ENCODE measurements at places on chromosomes 1 and 21.

GRCh38 chr1:183769956-183770815 is 34.7 kb upstream of the RGL1 start:
- DNase-seq: no peak

- no peak for DNase-seq
Observed at GRCh38 chr1:245370905-245371581, 216.3 kb downstream of the KIF26B start.

DNA sequence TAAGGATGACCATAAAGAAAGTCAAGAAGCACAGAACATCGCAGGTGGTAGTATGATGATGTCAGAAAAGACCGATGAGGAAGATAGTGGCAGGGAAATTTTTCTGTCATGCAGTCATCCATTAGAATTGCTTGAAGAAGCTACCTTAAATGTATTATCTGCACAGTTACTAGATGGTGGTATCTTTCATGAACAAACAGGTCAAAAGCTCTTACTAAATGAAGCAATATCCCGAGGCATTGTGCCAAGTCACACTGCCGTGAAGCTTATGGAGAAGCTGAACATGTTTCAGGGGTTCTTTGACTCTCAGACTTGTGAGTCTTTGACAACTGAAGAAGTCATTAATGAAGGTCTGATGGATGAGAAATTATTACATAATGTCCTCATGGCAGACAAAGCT is 128.8 kb downstream of the MACF1 start:
- DNase-seq: no peak

DNA sequence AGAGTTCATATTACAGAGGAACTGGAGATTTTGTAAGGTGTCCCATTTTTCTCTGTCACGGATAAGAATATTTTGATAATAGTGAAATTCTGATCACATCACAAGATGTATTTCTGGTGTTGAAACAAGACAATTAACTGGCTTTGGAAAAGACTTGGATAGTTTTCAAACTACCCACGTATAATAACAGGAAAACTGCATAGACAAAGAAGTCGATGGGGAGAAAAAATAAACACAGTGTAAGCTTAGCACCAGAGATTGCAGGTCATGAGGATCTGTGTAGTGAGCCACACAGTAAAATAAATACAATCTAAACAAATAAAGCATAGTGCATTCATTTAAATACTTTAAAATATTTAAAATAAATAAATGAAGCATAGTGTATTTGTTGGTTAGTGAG is 452.3 kb upstream of the ADAMTS5 start:
- no peak for DNase-seq

DNA sequence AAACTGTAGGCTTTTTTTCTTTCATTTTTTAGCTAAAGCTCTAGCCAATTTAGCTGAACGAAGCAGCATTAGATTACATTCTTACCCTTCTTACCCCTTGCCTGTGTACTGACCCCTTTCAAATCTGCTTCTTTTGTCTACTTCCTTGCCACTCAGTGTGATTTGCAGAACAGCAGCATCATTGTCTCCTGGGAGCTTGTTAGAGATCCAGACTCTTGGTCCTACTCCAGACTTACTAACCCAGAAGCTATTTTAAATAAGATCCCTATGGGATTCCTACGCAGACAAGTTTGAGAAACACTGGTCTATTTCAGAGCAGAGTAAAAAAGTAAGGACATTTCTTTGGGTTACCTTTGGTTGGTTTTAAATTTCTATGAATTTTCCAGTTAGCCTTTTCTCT is 13.8 kb downstream of the LRRC39 start:
- no peak for DNase-seq

DNA sequence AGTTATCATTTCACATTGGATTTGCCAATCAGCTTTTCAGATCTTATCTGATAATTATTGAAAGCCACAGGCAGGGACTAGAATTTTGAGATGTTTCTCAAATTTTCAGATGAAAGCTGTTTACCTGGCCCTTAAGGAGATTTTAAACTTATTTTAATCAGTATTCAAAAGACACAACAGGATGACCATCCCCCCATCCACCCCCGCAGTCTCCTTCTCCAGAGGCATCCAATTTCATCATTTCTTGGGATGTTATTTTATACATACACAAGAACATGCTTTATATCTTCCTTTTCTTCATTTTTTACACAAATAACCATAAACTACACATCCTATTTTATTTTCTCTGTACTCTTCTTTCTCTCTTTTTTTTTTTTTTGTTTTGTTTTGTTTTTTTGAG is 470.9 kb downstream of the SMYD3 start:
- DNase-seq: no peak

- DNase-seq: no peak
Observed at GRCh38 chr1:220370041-220370700, 97.9 kb upstream of the RAB3GAP2 start.

DNA sequence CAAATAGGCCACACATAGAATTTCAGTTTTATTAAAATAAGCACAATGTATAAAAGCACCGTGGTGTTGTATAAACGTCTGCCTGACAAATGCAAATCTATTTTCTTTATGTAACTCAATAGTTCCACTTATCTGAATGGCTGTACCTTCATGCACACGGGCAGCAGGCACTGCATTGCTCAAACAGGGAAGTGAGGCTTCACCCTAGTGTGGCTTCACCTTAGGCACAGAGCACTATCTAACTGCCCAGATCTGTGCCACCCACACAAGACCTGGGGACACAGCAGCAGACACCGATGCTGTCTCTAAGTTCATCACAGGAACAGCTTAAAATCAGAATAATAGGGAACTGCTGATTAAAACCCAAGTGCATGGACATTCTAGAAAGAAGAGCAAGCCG is 6.0 kb upstream of the KNCN start:
- DNase-seq: no peak

- no peak for DNase-seq
Observed at GRCh38 chr1:89995598-89996449, 914 bp downstream of the ZNF326 start.

DNA sequence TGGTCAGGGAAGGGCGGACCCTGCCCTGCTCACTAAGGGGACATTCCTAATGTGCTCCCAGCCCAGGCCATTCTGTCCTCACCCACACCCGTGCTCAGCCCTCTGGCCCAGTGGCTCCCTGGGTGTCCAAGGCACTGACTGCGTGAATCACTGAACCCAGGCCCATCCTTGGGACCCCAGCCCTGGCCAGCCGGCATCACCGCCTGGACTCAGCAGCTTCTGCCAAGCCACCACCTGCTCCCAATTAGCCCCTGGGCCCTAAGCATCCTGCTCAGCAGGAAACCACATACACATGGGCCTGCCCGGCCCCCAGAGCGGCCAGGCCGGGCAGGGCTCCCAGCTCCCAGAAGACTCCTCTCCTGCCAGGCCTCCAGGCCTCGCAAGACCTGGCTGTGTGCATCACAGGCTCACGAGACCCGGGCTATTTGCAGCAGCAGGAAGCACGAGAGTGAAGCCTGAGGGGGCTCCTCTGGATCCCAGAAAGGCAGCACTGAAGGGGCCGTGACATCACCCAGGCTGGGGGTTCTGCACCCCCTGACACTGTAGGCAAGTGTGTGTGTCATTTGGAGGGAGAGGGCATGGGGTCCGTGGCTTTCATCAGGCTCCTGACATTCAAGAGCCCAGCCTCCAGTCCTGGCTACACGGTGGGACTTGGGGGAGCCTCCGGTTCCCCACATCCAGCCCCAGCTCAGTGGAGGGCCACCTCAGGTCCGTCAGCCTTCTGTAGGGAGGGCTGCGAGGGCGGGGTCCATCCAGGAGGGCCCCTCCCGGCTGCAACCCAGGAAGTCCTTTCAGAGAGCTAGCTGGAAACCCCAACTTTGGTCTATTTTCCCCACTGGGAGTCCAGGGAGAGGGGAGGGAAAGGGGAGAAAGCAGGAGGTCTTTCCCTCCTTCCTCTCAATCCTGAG is 1.6 kb downstream of the MFAP2 start:
- no peak for DNase-seq

- no peak for DNase-seq
Observed at GRCh38 chr1:47113178-47113577, 24.1 kb upstream of the CYP4A22 start.

DNA sequence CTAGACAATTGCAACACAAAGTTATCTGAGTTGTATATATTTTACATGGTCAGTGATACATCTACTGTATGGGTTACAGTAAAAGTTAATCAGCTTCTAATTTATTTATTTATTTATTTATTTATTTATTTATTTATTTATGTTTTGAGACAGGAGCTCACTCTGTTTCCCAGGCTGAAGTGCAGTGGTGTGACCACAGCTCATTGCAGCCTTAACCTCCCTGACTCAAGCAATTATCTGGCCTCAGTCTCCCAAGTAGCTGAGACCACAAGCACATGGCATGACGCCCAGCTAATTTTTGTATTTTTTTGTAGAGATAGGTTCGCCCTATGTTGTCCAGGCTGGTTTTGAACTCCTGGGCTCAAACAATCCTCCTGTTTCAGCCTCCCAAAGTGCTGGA is 241.6 kb downstream of the PTPRC start:
- DNase-seq: no peak

GRCh38 chr1:233599542-233600073 is 14.3 kb upstream of the KCNK1 start:
- no peak for DNase-seq

- no peak for DNase-seq
Observed at GRCh38 chr1:173117108-173117633, 66.4 kb upstream of the TNFSF18 start.

- DNase-seq: no peak
Observed at GRCh38 chr1:156499194-156499841, 1.3 kb downstream of the MEF2D start.

DNA sequence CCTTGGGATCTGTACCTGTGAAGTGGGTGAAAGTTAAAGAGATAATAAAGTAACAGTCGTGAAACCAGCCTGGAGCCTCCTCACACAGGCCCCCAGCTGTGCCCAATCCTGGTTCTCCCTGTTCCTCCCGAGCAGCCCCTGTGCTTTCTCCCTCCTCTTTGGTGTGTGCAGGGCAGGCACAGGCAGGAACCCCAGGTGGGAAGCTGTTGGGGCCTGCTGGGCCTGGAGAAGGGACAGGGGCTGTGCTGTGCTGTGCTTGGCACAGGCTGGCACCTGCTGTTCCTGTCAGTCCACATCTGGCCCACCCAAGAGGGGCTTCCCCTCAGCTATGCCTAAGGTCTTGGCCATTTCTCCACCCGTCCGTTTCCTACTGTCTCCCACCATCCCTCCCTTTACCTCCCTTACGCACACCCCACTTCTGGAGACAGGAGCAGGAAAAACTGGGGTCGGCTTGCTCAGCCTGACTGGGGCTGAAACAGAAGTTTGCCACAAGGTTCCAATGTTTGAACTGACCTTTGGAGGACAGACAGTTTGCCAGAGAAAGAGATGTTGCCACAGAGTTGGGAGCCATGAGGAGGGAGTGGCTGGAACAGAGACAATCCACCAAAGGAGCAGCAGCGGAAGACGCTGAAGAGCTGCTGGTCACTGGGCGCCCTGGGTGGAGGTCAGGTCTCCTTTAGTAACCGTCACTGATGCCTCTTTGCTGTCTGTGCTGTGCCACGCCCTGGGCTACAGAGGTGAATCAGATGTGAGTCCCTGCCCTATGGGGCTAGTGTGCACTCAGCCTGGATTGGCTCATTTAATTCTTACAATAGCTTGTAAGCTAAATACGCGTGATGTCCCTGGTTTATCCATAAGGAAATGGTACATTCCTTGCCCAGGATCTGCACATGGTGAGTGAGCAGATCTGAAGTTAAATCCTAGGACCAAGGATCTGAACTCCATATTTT is 18.8 kb upstream of the ARTN start:
- no peak for DNase-seq

DNA sequence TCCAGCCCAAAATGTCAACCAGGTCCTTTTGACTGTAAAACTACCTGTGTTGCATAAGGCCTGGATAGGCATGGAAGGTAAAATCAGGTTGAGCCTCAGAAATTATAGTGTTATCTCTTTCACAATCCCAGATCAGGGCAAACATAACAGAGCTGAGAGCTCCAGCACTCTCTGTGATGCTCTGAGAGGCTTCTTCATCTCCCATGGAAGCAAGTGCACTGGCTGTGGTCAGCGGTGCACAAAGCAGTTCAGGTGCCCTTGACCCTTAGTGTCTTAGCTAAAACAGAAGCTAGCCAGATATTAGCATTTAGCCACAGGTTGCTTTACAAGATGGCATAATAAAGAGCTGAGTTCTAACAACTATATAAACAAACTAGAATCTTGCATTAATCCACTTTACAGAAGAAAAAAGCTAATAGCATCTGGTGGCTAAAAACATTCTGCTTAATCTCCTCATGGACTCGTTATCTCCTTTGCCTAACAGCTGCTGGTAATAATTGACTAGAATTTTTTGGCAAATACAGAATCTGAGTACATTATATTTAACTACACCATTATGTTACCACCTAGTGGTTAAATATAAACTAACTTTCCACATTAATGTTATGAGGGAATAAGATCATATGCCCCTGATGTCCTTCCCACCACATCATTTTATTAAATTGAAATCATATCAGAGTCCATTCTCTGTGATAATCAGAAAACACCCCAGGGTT is 25.6 kb upstream of the POGK start:
- DNase-seq: no peak

DNA sequence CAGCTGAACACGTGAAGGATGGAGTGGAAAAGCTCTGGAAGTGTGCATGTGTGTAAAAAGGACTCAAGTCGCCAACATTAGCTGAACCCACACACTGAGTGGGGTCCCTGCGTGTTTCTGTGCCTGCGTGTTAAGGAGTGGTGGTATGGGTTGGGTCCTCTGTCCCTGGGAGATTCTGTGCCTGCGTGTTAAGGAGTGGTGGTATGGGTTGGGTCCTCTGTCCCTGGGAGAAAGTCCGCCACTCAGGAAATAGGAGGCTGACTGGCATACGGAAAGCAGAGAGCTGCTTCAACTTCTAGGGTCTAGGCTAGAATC is 7.0 kb upstream of the SOX13 start:
- no peak for DNase-seq

GRCh38 chr21:44905728-44906090 is 15.0 kb downstream of the ITGB2 start:
- no peak for DNase-seq

GRCh38 chr1:180842491-180843275 is 70.0 kb upstream of the KIAA1614 start:
- DNase-seq: peak; percentile 54

- no peak for DNase-seq
Observed at GRCh38 chr1:43803646-43804045, 96.3 kb downstream of the ST3GAL3 start.

- DNase-seq: peak; percentile 55
Observed at GRCh38 chr1:105608713-105609112, 1447.8 kb upstream of the PRMT6 start.
